ENCODE measurements at places on chromosomes 2 and 18.

GRCh38 chr2:86139981-86140380 is 33.9 kb downstream of the PTCD3 start:
- no peak for DNase-seq

GRCh38 chr18:48011926-48012465 is 81.5 kb upstream of the SMAD2 start:
- no peak for DNase-seq

- no peak for DNase-seq
Measured at GRCh38 chr2:118942031-118942430, at the start of gene MARCO. TSS of gene MARCO (plus strand) at chr2:118942194. CDS start at chr2:118942301, 107 bp downstream.

GRCh38 chr2:55049821-55050099 is 491 bp downstream of the RTN4 start:
- DNase-seq: no peak

DNA sequence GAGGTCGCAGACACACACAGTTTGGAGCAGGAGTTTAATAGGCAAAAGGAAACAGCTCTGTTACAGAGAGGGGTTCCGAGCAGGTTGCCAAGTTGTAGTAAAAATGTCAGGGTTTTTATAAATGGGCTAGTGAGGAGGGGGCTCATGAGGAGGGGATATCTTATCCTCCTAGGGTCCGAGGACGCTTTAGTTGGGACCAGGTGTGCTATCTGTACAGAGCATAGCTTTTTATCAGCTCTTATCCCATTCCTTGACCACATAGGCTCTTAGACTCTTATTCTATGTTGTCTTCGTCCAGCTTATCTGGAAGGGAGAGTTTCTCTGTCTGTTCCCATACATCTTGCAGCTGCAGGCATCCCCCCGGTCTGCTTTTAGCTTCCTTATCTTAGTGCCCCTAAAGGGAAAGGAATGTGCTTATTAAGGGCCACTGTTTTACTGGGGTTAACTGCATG is 44.7 kb downstream of the PDK1 start:
- DNase-seq: no peak

DNA sequence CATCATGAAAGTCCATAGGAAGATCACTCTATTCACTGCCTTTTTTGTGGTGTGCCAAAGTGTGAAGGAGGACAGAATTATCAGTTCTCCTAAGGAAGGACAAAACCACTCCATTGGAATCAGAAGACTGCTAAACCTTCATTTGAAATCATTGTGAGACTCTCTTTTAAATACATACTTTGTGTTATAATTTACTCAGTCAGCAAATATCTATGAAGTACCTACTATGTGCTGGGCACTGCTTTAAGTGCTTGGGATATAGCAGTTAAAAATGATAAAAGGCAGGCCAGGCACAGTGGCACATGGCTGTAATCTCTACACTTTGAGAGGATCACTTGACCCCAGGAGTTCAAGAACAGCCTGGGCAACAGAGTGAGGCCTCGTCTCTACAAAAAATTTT is 692.3 kb downstream of the DSC3 start:
- no peak for DNase-seq

DNA sequence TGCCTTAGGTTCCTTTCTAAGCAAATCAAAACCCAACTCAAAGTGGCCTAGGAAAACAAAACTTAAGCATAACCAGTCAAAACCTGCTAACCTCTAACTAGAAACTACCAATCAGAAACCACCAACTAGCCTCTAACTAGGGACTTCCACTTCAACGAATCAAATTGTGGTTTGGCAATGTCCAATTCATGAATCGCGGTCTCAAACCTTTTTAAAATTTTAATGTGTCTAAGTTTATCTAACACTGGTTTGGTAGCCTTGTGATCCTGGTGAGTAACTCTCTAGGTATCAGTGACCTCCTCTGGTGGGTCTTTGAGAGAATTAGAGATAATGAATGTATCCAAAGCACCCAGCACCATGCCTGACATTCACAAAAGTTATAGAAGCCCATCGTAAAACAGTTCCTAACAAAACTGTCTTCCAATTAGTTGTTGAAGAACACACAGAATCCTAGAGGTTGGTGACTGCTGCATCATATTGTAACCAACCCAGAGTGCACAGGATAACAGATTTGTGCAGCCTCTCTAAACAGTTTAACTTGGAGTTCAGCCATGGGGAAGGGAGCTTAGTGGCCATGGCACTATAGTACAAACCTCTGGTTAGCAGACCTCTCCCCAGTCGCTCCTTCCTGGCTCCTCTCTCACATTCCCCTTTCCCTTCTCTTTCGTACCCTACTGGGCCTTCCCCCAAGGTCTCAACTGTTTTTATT is 45.2 kb upstream of the B3GNT2 start:
- DNase-seq: no peak

DNA sequence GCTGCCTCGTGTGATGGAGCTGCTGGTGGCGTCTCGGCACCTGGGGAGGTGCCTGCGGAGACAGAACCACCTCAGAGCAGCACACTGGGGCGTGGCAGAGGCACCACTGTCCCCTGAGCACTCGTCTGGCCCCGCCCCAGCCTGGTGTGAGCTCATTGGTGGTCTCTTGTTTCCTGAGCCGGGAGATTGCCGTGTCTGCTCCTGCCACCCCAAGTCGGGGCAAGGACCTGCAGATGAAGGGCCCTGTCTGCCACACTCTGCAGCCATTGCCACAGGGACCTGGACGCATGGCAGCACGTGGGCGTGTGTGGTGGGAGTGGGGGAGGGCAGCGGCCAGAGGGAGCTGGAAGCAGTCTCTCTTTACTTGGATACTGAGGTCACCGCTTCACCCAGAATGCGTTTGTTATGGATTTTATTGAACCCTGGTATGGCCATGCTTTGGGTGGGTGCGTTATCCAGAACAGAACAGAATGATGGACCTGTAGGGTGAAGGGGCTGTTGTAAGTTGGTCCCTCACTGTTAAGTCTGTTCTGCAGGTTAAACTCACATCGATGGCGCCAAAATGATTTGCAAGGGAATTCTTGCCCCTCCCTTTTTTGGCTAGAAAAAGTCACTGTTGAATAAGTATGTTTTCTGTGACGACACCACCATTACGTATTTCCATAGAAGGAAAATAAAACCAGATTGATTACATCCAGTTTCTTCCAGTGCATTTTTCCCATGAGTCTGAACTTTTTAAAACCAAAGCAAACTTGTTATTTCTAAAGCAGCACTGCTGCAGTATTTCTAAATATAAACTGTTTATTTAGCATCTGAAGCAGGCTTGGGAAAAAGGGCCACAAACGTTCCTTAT is 92.0 kb downstream of the USP40 start:
- DNase-seq: no peak

GRCh38 chr2:63692002-63692606 is 103.3 kb downstream of the MDH1 start:
- DNase-seq: peak; percentile 49

GRCh38 chr18:76502551-76502950 is 7.5 kb upstream of the ZNF516 start:
- no peak for DNase-seq

- DNase-seq: no peak
Measured at GRCh38 chr2:114812261-114812660, 369.8 kb downstream of the DPP10 start.

GRCh38 chr2:48343154-48343553 is 186.8 kb upstream of the STON1 start:
- DNase-seq: no peak

- DNase-seq: no peak
Measured at GRCh38 chr18:28175930-28176697, 816 bp downstream of the CDH2 start.

DNA sequence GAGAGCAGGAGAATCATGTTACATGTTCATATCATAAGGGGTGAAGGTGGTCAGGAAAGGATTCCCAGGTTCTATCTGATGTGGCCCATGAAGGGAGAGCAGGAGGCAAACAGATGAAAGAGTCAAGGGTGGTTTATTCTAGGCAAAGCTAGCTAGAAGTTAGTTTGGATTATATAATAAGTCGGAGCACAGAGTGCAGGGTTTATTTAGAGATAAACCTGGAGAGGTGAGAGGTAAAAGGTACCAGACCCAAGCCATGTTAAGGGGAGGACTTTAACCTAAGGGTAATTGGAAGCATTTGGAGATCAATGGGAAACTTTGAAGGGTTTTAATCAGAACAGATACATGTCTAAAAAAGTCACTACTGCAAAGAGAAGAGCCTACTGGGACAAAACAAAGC is 69.2 kb upstream of the LRATD1 start:
- DNase-seq: no peak

DNA sequence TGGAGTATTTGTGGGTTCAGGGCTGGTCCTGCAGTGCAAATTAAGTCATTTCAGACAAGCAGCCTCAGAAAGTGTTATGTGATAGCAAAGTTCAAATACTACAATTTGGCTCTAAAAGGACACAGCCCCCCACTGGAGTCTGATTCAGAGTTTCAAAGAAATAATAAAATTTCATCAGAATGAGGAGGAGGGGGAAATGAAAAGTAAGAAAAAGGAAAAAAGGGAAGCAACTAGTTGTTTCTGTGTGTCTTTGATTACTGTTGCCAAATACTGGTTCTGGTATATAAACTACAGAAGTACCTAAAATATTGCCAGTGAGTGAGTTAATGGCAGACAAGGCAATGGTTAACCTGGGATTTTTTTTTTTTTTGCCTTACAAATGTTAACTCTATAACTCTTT is 773.9 kb downstream of the BCL11A start:
- DNase-seq: no peak
